Aorta (tissue), 5 donors: ENCODE measurements at places on chromosomes 7 and 10. TPM values are rescaled to one million over a fixed set of nuclear protein-coding genes. Genes with fewer than 3 reads are reported as not detected.

The HOXA7 gene
- 9.3 TPM for total RNA-seq

DNA sequence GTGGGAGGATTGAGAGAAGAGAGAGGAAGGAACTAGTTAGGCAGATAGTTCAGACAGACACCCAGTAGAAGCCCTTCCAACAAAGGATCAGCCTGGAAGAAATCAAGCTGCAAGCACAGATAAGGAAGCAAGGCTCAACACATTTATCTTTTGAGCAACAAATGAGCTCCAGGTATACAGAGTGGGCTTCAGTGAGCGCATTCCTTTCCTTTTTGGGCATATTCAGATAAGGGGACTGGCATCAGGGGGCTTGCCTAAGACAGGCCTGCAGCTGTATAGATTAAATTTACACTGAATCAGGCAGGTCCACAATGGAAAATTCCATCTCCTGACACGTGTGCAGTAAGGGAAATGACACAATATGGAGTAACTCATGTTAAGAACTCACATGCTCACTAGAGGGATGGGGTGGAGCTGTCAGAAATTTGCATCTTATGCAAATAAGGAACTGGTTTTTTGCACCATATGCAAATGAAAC lies 147.2 kb downstream of the AKR1D1 start:
- DNase-seq = no peak
- H3K4me1 ChIP-seq = no peaks in the 10 kb centered on the region
- no peak overlapping the region for H3K4me3 ChIP-seq
- H3K36me3 ChIP-seq = no peaks in the 10 kb centered on the region
- H3K27ac ChIP-seq = no peak overlapping the region
- H3K27me3 ChIP-seq = no peaks in the 10 kb centered on the region

The SLC26A4 gene
- total RNA-seq = 3.5 TPM

DNA sequence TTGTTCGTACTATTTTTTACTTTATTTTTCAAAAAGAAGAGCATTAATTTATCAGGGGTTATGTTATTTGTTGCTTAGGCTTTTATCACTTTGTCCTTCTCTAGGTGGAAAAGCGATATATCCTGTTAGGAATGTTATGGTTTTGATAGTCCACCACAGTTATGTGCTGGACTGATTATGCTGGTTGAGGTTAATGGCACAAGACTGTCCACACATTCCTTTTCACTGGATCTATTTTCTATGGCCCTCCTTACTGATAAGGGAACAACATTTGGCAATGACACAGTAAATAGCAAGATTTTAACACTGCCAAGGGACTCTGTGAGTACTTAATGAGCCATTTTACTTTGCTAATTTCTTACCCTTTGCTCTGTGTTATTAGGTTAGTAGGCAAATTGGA lies 1212.3 kb downstream of the NXPH1 start:
- H3K36me3 ChIP-seq = no peaks in the 10 kb centered on the region
- DNase-seq = no peak
- H3K4me1 ChIP-seq = no peaks in the 10 kb centered on the region
- H3K27ac ChIP-seq = no peak overlapping the region

The DGKB gene
- 0.96 TPM for total RNA-seq

DNA sequence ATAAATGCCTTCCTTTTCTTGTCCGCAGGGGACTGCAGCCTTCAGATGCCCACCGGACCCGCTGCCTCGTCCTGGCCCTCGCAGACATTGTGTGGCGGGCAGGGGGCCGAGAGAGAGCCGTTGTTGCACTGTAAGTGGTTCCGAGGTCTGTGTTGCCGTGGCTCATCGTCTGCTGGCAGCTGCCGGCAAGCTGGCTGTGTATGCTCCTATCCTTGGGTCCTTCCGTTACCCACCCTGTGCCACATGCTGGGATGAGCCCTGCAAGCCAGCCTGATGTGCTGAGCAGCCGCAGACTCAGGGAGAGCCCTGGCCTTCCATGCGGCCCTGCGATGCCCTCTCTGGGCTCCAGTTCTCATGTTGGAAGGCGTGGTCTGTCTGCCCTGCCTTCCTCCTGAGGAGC lies 61.2 kb upstream of the AQP1 start:
- peak overlapping the region; percentile 8 for H3K27ac ChIP-seq
- no peaks in the 10 kb centered on the region for H3K4me1 ChIP-seq
- no peak for DNase-seq
- no peaks in the 10 kb centered on the region for H3K27me3 ChIP-seq
- no peak overlapping the region for H3K4me3 ChIP-seq

DNA sequence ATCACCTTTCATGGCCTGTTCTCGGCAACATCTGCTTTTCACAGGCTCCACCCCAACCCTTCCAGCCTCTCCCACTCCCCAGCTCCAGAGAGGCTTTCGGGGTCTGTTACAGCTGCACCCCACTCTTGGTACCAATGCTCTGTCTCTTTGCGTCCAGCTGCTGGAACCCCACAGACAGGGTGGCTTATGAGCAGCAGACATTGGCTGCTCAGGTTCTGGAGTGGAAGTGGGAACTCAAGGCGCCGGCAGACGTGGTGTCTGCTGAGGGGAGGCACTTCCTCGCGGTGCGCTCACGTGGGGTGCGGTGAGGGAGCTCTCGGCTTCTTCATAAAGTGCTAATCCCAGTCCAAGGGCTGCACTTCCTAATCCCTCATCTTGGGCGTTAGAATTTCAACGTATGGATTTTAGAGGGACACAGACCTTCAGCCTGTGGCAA lies 185.7 kb downstream of the ELFN1 start:
- no peak overlapping the region for H3K27ac ChIP-seq
- no peak overlapping the region for H3K4me3 ChIP-seq
- peak; percentile 30 for DNase-seq
- no peaks in the 10 kb centered on the region for H3K27me3 ChIP-seq
- H3K36me3 ChIP-seq = no peaks in the 10 kb centered on the region
- no peaks in the 10 kb centered on the region for H3K4me1 ChIP-seq

DNA sequence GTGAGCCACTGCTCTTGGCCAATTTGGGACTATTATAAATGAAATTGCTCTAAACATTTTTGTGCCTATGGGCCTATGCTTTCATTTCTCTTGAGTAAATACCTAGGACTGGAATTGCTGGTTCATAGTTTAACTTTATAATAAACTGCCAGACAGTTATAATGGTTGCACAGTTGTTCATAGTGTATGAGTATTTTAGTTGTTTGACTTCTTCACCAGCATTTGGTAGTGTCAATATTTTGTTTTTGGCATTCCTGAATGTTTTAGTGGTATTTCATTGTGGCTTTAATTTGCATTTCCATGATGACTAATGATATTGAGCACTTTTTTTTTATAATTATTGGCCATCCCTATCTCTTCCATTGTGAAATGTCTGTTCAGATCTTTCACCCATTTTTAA lies 29.5 kb downstream of the PLEKHA8 start:
- no peak for DNase-seq
- no peaks in the 10 kb centered on the region for H3K27me3 ChIP-seq
- no peak overlapping the region for H3K4me3 ChIP-seq
- no peaks in the 10 kb centered on the region for H3K4me1 ChIP-seq
- H3K36me3 ChIP-seq = peaks cover 3% of the 10 kb centered on the region
- no peak overlapping the region for H3K27ac ChIP-seq

The EPHB4 gene
- 44.8 TPM for total RNA-seq

The TAF6 gene
- total RNA-seq = 38.7 TPM

- peaks cover 4% of the 10 kb centered on the region for H3K4me1 ChIP-seq
- no peak overlapping the region for H3K4me3 ChIP-seq
- DNase-seq = no peak
- H3K36me3 ChIP-seq = no peaks in the 10 kb centered on the region
- no peak overlapping the region for H3K27ac ChIP-seq
These were observed 232.9 kb upstream of the PTN start for GRCh38 chr7:137576481-137576880.

GRCh38 chr7:66781408-66782090 lies 41.0 kb downstream of the RABGEF1 start:
- H3K27me3 ChIP-seq = no peaks in the 10 kb centered on the region
- no peak for DNase-seq
- H3K4me3 ChIP-seq = no peak overlapping the region

The HYCC1 gene
- total RNA-seq = 61.1 TPM

DNA sequence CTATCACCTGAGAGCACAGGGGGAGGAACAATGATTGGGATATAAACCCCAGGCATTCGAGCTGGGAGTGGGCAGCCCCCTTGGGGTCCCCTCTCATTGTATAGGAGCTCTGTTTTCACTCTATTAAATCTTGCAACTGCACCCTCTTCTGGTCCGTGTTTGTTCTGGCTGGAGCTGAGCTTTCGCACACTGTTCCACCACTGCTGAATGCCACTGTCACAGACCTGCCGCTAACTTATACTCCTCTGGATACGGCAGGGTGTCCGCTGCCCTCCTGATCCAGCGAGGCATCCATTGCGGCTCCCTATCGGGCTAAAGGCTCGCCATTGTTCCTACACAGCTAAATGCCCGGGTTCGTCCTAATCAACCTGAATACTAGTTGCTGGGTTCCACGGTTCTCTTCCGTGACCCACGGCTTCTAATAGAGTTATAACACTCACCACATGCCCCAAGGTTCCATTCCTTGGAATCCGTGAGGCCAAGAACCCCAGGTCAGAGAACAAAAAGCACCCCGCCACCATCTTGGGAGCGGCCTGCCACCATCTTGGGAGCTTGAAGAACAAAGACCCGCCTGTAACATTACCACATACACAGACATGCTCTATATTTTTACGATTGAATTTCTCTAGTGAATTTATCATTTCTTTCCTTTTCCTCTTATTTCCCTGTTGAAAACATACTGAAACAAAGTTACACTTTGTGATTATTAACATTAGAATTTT lies 9.0 kb downstream of the ZWINT start:
- no peak overlapping the region for H3K4me3 ChIP-seq
- no peak overlapping the region for H3K27ac ChIP-seq
- no peak for DNase-seq

The TEX47 gene
- not detected for total RNA-seq

DNA sequence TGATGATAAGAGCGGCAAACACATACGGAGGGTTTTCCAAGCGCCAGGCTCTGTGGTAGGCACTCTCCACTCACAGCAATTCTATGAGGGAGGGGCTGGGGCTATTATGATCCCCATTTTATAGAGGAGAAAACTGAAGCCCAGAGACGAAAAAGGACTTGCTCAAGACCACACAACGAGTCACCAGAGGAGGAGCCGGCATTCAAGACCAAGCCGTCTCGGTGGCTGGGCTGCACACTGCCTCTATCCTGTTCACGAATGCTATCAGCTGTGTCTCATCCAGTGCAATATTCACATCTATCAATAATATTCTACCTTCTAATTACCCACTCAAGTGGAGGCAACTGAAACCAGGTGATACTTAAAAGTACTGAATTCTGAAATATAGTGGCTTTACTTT lies 67.8 kb upstream of the NMT2 start:
- no peak overlapping the region for H3K27ac ChIP-seq
- H3K36me3 ChIP-seq = no peaks in the 10 kb centered on the region
- H3K27me3 ChIP-seq = no peaks in the 10 kb centered on the region

GRCh38 chr7:42128703-42129102 lies 108.3 kb downstream of the GLI3 start:
- no peak overlapping the region for H3K4me3 ChIP-seq
- no peak for DNase-seq
- no peaks in the 10 kb centered on the region for H3K27me3 ChIP-seq
- no peaks in the 10 kb centered on the region for H3K36me3 ChIP-seq

The NYAP1 gene
- 1.3 TPM for total RNA-seq

GRCh38 chr7:47478017-47478344 lies 103.9 kb downstream of the TNS3 start:
- H3K4me3 ChIP-seq = no peak overlapping the region
- H3K36me3 ChIP-seq = no peaks in the 10 kb centered on the region
- peak; percentile 64 for DNase-seq
- no peaks in the 10 kb centered on the region for H3K27me3 ChIP-seq
- H3K4me1 ChIP-seq = no peaks in the 10 kb centered on the region

DNA sequence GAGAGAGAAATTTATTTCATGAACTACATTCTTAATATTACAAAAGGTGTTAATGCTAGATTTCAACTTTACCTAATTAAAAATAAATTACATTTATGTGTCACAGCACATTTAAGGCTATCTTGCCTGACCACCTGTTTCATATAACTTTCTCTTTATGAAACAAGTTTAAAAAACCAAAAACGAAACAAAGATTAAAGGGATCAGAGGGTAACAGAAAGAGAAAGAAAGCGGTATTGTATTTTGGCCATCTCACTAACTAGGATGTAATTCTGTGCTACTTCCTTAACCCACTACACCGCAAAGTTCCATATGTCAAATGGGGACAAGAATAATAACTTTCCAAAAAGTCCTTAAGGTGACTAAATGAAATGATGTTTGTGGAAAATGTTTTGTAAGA lies 6.3 kb upstream of the RHOBTB1 start:
- no peak overlapping the region for H3K4me3 ChIP-seq
- H3K36me3 ChIP-seq = no peaks in the 10 kb centered on the region
- no peak overlapping the region for H3K27ac ChIP-seq

The CPA2 gene
- total RNA-seq = 0.72 TPM

- H3K36me3 ChIP-seq = no peaks in the 10 kb centered on the region
- H3K27ac ChIP-seq = no peak overlapping the region
- no peak overlapping the region for H3K4me3 ChIP-seq
These were observed 8.2 kb upstream of the OPTN start for GRCh38 chr10:13091801-13092200.

DNA sequence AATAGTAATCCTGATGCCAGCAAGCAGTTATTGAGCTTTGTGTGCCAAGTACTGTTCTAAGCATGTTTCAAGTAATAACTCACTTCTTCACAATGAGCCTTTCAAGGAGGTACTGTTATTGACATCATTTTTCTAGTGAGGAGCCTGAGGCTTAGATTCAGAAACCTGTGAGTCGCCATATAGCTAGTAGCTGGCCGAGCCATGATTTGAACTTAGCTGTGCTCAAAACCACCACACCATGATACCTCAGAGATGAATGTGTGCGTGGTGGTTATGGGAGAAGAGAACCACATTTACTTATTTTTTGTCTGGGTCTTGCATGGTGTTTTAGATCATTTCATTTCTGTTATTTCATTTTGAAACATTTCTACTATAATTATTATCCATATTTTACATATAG lies 578.9 kb downstream of the AUTS2 start:
- H3K4me1 ChIP-seq = peaks cover 4% of the 10 kb centered on the region
- H3K36me3 ChIP-seq = no peaks in the 10 kb centered on the region
- H3K4me3 ChIP-seq = no peak overlapping the region
- no peak overlapping the region for H3K27ac ChIP-seq
- DNase-seq = no peak

DNA sequence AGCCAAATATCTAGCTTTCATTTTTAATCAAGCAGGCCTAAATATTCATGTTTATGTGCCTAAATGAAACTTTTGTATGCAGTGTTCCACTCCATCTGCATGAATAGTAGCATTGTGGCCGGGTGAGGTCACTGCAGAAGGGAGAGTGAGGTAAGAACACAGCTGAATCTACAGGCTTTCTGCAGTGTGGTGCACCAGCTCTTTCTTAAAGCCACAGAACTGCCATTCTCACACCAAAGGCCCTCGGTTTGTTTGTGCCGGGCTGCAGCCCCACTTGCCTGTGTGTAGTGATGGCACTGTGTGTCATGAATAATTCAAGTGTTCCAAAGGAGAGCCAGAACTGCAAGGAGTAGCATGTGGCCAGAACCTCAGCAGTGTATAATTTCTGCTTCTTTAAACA lies 204.1 kb downstream of the TRIL start:
- no peak overlapping the region for H3K27ac ChIP-seq
- no peaks in the 10 kb centered on the region for H3K36me3 ChIP-seq
- H3K4me3 ChIP-seq = no peak overlapping the region
- DNase-seq = no peak
- H3K4me1 ChIP-seq = peaks cover 3% of the 10 kb centered on the region

- H3K27me3 ChIP-seq = no peaks in the 10 kb centered on the region
- H3K4me3 ChIP-seq = no peak overlapping the region
- no peaks in the 10 kb centered on the region for H3K36me3 ChIP-seq
- no peak overlapping the region for H3K27ac ChIP-seq
These were observed 3.4 kb downstream of the BICC1 start for GRCh38 chr10:58516119-58516518.
